ENCODE measurements at places on chromosomes 2 and 18.

- DNase-seq, result no peak
These were observed 462.6 kb upstream of the SOX11 start for GRCh38 chr2:5229574-5229973.

DNA sequence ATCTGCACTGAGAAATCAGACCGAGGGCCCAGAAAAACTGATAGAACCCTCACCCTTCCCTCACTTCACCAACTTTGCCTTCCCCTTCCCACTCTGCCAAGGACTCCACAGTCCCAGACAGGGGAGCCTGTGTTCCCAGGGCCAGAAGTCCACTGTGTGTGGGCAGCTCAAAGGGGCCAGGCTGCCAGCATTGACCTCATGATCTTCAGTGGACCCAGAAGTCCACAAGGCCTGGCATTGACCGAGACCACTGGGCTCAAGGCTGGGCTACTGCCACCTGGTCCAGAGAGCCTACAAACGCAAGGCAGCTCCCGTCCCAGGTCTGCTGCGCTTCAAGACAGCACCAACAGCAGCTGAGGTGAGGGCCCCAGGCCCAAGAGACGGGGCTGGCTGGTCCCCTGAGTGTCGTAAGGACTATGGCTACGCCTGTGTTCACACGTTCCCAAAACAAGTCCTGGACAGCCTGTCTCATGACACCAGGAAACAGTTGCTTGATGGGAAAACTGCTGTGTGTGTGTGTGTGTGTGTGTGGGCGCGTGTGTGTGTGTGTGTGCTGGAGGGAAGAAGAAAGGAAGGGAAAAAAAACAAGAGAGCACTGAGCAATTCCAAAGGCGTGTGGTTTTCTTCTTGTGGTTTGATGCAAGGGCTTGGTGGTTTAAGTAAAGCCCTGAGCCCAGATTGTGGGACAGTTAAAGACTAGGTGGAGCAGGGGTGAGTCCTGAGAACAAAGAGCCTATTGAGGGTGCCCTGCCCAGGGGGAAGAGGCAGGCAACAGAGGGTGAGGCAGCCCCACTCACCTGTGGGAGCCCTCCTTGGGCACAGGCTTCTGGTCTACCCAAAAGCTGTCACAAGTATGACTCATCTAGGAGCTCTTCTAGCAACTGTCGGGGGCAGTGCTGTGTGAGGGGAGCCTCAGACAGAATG is 46.6 kb upstream of the ZBTB7C start:
- DNase-seq, result peak; percentile 49

DNA sequence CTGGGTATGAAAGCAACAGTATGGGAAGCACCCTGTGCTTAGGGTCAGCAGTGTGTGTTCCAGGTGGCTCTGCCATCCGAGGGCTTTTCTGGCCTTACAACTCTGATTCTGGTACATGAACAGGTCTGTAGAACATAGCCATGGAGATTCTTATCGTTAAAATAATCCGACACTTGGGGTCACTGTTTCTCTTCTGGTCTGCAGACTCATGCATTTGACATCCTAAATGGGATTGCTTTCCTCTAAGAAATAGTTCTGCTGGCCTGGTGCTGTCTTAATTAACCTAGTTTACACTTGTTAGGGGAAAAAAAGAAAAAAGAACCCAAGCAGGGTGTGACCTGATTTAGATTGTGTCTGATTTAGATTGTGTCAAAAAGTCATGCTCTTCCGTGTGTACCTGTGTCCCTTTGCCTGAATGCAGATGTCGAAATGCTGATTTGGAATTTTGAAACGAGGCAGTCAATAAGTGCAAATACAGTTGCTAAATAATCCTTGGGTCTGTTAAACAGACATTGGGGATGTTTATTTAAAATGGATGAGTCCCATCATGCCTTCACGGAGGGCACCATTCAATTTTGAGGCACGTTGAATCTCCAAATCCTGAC is 59.6 kb downstream of the TRPM8 start:
- DNase-seq, result no peak

- DNase-seq, result no peak
These were observed 15.2 kb downstream of the PDCD1 start for GRCh38 chr2:241843321-241844065.

GRCh38 chr2:9310798-9311197 is 104.2 kb downstream of the ASAP2 start:
- DNase-seq, result no peak

DNA sequence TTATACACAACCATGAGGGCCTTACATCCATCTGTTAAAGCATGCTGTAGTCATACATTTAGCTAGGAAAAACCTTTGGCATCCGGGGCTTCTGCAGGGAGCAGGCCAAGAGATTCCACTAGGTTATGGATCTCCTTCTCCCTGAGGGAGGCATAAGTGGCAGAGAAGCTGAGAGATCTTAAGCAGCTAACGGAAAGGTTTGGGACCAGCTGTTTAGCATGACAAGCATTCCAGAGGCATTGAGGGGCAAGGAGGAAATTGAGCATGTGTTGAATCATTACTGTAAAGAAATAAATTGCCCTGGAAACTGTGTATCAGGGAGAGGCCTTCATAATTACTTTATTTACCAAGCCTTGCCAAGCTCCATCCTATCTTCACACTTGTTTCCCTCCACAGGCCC is 643.1 kb downstream of the CNTNAP5 start:
- no peak for DNase-seq

- DNase-seq, result no peak
These were observed 15.0 kb upstream of the KLF7 start for GRCh38 chr2:207180741-207181140.

GRCh38 chr2:200223205-200223784 is 83.2 kb upstream of the SPATS2L start:
- DNase-seq, result no peak

DNA sequence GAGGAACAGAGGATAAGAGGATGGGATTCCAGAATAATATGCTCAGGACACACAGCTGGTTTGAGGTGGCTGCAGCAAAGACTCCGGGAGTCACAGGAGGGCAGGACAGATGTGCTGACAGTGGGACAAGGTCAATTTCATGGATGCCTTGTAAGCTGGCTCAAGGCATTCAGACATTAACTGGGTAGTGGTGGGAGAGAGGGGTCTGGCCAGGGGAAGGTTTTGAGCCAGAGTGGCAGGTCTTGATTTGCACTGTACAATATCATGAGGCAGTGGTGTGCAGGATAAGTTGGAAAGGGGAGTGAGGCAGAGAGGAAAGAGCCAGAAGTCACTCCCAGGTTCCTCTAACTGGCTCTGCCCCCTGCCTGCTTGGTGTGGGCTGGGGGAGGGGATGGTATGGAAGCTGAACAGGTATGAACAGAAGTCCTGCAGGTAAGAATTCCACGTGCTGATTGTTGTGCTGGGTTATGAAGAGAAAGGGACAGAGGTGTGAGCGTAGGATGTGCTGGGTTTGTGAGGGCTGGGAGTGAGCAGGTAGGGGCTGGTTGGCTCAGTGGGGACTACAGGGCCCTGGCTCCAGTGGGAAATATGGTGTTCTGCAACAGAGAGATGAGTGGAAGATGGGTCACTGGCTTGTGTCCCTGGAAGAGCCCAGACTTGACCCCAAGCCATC is 141.7 kb upstream of the COPS8 start:
- no peak for DNase-seq

DNA sequence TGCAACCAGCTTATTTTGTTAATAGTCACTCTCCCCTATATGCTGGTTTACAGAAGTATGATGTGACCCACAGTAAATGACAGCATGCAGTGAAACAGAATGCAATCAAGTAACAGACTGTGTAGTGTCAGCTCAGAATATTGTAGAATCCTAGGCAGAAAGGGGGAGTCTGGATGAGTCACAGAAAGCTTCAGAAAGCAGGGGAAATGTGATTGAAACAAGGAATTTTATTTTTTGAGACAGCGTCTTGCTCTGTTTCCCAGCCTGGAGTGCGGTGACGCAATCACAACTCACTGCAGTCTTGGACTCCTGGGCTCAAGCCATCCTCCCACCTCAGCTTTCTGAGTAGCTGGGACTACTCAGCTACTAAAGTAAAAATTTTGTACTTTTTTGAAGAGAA is 219.9 kb upstream of the FBXO11 start:
- DNase-seq, result no peak

- DNase-seq, result no peak
These were observed 164.4 kb downstream of the TMEFF2 start for GRCh38 chr2:192030289-192030688.

DNA sequence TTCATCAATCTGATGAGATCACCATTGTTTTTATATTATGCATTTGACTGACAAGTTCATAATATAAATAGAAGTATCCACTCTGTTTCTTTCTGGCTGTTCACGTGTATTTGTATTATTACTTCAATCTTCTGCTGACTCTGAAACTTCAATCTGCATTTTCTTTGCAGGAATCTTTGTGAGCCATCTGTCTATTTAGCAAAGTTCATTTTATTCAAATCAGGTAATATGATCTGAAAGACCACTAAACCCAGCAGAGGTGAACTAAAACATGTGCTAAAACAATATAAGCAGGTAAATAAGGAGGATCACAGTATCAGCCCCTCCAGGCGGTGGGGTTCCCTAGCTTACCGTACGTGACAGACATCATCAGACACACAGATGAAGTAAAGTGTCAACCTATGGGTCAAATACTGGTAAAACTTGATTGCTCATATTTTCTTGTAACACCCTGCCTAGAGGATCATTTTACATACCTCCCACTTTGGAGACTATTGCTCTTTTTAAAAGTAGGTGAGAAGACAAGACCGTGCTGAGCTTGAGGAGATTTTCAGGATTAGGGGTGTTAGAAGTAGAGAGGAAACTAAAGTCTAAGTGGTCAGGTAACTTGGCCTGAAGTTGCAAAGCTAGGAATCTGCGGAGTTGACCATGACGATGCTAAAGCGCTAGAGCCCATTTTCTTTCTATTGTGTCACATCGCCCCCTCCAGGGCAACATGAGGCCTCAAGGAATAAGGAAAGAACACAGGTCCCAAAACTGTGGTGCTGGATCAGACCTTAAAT is 9.0 kb downstream of the DTNB start:
- DNase-seq, result no peak

DNA sequence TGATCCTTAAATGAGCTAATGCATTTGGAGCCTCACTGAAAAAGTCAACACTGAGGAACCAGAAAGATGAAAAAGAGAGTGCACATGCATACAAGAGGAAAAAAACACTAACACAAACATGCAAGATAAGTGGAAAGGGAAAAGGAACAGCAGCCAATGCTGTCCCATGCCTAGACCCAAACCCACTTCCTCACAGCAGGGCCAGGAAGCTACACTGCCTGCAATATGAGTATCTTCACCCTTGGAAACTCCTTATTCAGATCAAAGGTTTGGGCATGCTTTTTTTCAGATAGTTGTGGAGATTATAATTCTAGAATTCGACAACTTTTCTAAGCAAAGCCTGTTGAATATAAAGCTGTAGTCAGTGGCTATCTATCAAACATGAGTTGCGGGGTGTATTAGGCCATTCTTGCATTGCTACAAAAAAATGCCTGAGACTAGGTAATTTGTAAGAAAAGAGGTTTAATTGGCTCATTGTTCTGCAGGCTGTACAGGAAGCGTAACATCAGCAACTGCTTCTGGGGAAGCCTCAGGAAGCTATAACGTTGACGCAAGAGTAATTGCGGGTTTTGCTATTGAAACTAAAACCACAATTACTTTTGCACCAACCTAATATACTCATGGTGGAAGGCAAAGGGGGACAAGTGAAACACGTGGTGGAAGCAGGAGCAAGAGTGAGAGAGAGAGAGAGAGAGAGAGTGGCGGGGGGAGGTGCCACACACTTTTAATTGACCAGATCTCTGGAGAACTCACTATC is 138.2 kb downstream of the MBD2 start:
- DNase-seq, result no peak

GRCh38 chr18:77023102-77023782 is 109.3 kb downstream of the MBP start:
- no peak for DNase-seq

- no peak for DNase-seq
These were observed 43.4 kb upstream of the KYNU start for GRCh38 chr2:142834021-142834420.

DNA sequence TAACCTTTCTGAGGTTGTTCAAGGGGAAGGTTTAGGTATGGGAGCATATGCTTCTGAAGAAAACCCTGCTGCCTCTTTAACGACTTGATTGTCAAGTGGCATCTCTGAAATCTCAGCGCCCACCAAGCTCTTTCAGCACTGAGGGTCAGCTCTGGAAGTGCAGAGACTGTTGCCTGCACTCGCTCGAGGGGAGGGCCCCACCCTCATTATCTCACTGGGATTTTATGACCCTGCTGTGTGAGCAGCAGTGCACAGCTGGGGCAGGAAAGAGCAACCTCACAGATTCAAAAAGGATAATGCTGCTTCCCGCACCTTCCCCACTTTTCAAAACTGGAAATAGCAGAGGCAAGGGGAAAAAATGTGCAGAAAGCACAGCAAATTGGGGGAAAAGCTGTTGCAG is 56.9 kb upstream of the SPRED2 start:
- no peak for DNase-seq

- no peak for DNase-seq
These were observed 39.9 kb downstream of the REEP1 start for GRCh38 chr2:86297382-86298147.

GRCh38 chr2:188789951-188790350 is 184.2 kb upstream of the COL3A1 start:
- DNase-seq, result no peak

DNA sequence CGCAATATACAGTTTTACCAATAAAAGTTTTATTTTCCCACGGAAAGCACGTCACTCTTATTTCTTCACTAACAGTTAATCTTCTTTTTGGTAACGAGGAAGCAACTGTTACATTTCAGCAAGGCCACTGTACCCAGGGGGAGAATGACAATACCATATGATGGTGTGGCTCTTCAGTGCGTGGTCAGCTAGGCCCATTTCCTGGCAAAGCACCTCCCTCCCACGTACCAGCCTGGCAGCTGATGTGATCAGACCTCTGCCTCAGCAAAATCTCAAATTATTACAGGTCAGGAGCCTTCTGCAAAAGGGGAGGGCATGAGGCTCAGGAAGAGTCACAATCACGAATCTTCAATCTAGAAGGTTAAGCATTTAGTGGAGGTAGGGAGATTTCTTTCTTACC is 55.4 kb downstream of the KLF7 start:
- no peak for DNase-seq

GRCh38 chr18:28626756-28627155 is 449.8 kb upstream of the CDH2 start:
- no peak for DNase-seq

GRCh38 chr2:95388091-95388692 is 14.3 kb upstream of the FAHD2A start:
- no peak for DNase-seq

DNA sequence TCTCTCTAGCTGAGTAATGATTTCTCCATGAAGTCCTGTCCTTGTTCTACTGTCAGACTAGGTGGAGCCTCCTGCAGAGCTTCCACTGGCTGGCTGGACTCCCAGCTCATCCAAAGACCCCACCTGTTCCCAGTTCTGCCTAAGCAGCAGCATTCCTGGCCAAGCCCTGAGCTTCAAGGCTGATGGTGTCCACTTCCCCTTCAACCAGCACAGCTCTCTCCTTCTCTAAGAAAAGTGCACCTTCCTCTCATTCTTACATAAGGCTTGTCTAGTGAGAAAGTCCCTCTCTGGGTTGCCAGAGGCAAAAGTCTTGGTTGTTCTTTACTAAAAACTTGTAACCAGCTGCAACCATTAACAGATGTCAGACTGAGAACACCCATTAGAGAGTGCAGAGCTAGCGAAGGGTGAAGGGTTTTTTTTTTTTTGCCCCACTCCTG is 58.9 kb downstream of the CXCR4 start:
- no peak for DNase-seq

- no peak for DNase-seq
These were observed at the start of gene CAPN13 for GRCh38 chr2:30807249-30807648. Gene CAPN13, minus strand, starts transcription at chr2:30807446. Its CDS starts 20,121 bp downstream, at chr2:30787325.
